ENCODE measurements at places on chromosomes 2 and 18.

DNA sequence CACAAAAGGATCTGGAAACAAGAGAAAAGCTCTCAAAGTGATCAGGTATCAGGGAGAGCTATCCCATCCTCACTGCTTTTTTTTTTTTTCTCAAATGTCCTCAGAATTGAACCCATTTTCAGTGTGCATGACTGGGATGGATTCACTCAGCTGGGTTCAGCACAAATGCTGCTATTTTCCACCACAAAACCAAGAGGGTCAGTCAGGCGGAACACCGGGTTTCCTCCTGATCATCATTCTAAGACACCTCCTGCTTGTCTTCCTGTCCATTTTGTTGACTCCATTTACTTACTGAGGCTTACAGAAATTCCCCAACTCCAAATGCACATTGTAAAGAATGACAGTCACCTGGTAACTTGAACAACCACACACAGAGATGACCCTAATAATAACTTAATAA is 39.9 kb downstream of the CYRIA start:
- no peak for DNase-seq

DNA sequence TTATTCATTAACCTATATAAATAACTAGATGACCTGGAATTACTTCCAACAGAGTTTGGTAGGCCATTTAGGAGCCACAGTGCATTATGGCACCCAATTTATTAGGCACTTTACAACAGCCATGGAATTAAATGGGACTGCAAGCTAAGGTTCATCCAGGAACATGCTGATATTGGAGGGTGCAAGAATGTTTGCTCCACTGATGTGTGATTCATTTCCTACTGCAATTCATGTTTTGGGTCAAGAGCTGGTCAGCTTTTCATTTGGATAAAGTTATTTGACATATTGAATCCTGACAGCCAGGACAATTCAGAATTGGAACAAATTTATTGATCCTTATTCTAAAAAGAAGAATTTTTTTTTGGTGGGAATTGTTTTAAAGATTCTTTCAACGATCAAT is 11.8 kb upstream of the LYPD1 start:
- no peak for DNase-seq

DNA sequence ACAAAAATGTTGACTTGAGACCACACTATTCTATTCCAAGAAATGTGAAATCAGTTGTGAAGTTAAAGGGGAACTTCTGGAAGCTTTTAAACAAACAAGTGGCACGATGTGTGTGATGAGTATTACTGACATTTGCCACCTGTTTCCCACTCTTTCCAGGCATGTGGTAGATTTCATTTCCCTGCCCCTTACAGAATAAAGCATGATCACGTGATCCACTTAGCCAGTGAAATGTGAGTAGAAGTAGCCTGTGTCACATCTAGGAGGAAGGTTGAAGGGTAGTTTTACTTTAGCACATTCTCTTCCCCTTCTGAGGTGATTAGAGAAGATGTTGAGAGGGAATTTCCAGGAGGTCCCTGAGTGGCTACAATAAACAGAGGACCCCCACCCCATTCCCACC is 3.8 kb downstream of the COL4A4 start:
- no peak for DNase-seq

DNA sequence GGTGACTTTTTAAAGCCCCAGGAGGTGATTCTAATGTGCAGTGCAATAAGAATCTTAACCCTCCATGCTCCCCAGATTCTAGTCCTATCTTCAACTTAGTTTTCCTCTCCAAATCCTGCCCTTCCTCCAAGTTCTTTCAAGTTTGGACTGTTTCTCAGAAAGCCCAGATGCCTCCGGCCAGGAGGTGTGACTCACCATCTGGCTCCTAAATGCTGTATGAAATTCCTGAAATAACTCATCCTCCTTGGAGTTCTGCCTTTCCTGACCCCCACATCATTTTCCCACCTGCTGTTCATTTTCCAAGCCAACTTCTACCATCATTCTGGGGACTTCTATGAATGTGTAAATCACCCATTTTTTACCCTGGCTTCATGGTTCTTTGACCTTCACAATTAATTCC is 118.2 kb upstream of the NOL4 start:
- no peak for DNase-seq

DNA sequence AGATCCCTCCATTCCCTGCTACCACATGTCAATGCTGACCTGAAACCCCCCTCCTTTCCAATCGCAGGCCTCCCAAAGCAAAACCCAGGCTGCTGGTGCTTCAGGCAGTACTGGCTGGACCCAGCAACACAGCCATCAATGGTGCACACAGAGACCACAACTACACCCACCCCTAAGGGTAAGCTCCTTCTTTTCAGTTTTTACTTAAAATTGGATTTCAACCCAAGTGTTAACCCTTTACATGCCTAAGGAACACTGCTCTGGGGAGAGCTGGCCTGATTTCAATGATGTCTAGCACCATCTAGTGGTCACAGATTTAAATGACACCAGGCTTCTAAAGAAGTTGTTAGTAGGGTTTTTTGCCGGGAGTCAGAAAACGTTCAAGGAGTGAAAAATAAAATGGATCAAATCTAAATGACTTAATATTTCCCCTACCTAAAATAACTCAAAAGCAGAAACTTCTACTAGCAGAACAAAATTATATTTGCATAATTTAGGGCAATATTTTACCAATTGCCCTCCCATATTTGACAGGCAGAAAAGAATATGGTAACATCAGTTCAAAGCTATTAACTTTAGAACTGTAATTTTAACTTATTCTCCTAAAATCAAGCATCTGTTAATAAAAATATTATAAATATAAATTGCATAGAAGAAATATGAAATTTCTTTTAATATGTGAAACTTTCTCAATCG is 24.6 kb downstream of the FECH start:
- peak; percentile 24 for DNase-seq

DNA sequence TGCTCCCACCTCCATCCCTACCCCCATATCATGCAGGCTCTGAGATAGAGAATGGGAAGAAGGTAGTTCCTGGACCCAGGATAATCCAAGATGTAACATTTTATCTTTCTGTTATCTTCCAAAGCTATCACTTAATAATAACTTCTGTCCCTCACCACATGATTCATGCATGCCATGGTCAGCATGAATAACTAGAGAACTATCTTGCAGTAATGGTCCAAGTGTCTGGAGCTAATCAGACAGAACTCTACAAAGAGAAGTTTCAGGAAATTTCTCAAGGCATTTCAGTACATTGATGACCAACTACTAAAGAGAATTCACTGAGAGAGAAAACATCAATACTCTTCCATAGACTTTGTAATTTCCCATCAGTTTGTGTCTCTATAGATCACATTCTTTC is 1469.7 kb upstream of the PIK3C3 start:
- no peak for DNase-seq

GRCh38 chr2:84924173-84925106 is 19.0 kb downstream of the TMSB10 start:
- DNase-seq, result no peak

DNA sequence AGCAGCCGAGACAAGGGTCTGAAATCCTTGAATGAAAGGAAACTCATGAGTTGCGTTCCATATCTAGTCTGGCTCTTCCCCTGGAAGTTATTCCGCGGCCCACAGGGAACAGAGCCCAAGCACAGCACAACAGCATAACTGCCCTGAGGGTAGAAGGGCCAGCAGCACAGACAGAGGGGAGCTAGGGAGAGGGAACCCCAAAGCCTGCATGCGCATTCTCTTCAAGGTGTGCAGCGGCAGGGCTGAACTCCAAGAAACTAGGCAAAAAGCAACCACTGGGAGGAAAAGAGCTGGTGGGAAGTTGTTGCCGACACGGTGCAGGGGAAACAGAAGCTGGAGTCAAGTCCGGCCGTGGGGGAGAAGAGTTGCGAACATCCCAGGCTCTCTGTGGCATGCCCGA is 11.8 kb downstream of the GPR148 start:
- DNase-seq, result no peak

GRCh38 chr18:6569813-6570212 is 155.1 kb upstream of the L3MBTL4 start:
- DNase-seq, result no peak

GRCh38 chr2:70965506-70965905 is 12.9 kb upstream of the ANKRD53 start:
- no peak for DNase-seq

- no peak for DNase-seq
Observed at GRCh38 chr2:233668605-233669260, 3.0 kb upstream of the UGT1A9 start.

- DNase-seq, result no peak
Observed at GRCh38 chr2:147224070-147224469, 620.8 kb upstream of the ACVR2A start.

- DNase-seq, result no peak
Observed at GRCh38 chr18:47929681-47930198, 719 bp downstream of the SMAD2 start.

DNA sequence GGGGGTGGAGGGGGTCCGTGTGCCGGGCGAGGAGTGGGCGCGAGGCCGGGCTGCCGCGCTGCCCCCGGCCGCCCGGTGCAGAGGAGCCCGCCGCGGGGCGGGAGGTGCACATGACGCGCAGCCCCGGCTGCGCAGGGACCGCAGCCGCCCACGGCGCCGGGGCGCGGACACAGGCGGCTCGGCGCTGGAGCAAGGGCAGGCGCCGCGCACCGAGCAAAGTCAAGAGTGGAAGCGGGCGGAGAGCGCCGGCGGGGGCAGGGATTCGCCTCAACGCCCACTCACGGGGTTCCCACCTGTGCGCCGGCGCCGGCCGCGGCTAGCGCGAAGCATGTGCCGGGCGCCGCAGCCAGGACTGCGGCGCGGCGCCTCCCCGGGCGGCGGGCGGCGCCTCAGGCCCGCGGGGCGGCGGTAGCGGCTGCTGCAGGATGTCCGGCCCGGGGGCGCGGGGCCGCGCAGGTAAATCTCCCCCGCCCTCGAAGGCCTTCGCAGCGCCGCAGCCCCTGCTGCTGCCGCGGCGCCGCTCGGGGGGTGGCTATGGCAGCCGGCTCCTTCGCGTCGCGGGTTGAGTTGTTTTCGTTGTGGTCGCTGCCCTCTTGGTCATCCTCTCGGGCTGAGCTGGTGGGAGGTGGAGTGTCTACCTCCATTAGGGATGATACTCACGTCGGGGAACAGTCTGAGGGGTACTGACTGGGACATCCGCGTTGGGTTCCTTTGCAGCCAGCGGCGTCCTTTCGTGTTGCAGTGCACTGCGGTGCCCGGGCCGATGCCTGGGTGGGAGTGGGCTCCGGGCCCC is 216.3 kb upstream of the DTNA start:
- no peak for DNase-seq

DNA sequence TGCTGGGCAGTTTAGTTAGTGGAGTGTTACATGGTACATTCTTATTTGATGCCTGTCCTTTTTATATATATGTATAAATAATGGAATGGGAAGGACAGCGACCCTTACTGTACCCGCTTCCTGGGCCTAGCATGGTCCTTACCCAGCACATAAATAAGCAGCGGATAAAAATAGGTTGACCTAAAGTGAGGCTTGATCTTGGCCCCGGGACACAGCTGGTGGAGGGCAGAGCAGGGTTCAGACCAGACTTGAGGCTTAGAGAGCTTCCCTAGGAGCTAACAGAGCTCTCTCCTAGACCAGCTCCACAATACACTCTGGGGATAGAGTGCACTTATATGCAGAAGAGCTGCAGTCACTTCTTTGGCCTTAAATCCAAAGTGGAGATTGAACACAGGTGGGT is 46.9 kb upstream of the RPL31 start:
- no peak for DNase-seq

DNA sequence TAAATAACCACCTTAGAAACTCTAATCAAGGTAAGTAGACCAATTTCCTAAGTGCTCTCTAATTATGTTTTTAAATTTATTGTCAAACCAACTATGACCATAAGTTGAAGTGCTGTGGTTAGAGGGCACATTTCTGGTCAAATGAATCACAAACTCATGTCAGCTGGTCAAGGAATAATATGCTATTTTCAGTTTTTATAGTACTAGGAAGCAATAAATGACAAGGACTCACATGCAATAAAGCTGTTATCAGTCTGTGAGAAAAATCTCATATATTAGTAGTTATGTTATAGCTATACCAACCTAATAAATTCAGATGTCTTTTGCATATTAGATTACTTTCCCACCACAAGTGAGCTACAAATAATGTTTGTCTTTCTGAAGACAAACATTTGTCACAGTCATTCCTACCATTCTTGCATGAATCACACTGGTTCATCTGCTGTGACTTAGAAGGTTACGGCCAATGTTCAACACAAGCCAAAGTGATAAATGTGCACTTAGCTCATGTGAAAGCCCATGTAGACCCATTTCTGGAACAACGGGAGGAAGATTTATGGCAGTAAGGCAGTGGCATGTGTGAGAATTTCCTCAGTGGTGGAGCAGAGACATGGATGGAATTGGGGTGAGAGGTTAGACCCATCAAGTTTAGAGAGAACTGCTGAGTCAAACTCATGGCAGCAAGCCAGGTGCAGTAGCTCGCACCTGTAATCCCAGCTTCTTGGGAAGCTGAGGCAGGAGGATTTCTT is 27.4 kb upstream of the CCNYL1 start:
- no peak for DNase-seq

GRCh38 chr2:177397481-177398289 is 5.1 kb downstream of the AGPS start:
- DNase-seq, result no peak

DNA sequence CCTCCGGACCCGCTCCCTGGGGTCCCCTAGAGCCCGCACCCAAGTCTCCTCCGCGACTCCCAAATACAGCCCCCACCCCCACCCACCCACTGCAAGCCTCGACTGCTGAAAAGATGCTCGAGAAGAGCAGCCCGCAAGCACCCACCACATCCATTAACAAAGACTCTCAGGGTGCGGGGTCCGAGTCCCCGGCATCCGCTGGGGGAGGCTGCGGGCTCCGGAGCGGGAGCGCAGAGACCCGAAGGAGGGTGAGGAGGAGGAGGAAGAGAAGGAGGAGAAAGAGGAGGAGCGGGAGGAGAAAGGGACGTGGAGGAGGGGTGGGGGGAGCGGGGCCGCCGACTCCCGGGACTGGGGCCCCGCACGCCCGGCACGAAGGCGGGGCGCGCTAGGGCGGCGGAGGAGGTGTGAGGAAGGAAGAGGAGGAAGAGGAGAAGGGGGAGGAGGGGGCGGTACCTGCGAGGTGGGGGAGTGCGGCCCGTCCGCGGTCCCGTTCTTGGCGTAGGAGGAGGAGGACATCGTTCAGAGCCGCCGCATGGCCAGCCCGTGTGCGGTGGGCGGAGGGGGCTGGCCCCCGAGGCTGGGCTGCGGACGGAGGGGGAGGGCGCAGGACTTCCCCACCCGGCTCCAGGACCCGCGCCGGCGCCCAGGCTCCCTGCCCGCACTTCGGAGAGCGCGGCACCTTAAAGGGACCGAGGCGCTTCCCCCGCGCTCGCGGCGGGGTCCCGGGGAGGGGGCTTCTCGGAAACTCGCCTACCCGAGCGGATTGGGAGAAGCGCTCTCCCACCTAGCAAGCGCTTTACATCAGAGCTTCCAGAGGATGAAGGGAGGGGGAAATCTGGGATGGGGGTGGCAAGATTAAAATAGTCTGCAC is at the start of gene CACNB4:
CACNB4 (minus strand) TSS at position 549 of the 871 bp plus-strand sequence.
- DNase-seq, result no peak

DNA sequence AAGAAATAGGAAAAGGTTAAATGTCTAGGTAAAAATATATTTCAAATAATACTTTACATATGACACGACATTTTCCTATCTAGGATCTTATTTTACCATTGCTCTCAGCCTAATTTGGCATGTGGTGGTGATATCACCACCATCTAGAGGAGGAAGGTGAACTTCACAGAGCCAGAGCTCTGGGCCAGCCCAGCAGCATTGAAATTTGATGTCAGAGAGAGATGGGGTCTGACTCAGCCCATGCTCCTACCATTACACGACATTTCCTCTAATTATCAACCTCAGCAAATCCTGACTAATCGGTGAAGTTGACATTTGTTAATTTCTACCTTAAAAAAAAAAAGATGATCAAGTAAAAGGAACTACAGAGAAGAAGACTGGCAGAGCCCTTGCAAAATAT is 42.3 kb downstream of the LRRTM4 start:
- no peak for DNase-seq

Data from stimulated activated CD4-positive, alpha-beta T cell treated with anti-CD3 and anti-CD28 coated beads, Interleukin-1b, Interleukin-23, amount 100 ng/mL, for 4 hours (primary cell).